DMS79 treated with DMSO at 0.1 percent for 48 hours (cell line): ENCODE measurements at places on chromosomes 2 and 18.

- DNase-seq: no peak
Observed at GRCh38 chr2:160407393-160408172, 86.0 kb downstream of the RBMS1 start.

GRCh38 chr2:176579608-176580007, 310.4 kb downstream of the MTX2 start:
- DNase-seq: no peak

DNA sequence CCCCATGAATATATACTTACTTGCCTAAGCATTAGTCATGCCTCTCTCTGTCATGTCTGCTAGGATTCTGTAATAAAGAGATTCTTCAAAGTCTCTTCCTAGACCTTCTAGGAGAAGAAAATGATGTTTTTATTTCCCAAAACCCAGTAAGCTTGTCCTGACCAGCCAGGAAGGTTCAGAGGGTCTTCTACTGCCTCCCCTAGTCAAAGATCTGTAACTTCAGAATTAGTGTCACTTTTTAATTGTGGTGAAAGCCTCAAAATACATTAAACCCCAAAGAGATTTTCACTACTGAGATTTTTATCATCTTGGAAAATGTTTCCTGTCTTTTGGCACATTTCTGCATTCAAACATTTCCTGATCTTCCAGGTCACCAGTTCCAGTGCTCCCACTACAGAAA, 232.9 kb upstream of the STK17B start:
- DNase-seq: no peak

- DNase-seq: peak; percentile 6
Observed at GRCh38 chr2:40554665-40555294, 102.9 kb upstream of the SLC8A1 start.

GRCh38 chr18:52339891-52340371, at the start of gene DCC:
Gene DCC, plus strand, starts transcription at chr18:52340197. Its CDS starts 591 bp downstream, at chr18:52340788.
- peak; percentile 9 for DNase-seq

DNA sequence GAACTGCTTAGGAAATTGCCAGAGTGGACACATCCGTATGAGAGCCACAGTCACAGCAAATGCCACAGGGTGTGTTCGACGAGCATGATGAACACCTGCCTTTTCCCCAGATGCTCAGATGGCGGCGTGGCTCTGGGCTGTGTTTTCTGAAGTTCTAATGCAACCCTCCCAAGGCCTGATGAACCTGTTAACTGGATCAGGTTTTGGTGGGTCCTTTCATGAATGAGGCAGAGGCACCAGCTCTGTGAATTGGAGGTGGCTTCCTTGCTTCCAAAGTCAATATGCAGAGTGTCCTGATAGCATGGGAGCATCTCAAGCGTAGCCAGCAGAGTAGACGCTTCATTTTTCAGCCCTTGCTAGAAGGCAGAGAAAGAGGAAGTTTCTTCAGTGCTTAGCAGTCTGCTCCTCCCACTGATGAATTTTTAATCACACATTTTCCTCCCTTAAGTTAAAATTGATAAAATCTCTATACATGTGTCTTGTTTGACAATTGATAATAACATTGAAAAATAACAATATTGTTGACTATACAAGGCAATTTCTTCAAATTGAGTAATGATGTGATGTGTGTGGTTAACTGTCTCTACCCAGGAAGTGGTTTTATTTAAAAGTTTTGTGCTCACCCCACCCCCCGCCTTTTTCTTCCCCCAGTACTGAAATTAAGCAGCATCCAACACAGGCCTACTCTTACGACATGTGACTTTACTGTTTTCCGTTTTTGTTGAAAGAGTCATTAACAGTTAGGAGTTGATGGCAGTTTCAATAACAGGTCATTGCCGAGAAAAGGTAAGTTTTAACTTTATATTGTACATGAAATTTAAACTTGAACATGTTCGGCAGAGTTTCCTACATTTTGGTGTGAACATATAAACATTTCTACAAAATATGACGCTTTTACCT, at the start of gene ARHGAP15:
Gene ARHGAP15, plus strand, starts transcription at position 739 of the 900 bp plus-strand sequence.
- DNase-seq: peak; percentile 24

DNA sequence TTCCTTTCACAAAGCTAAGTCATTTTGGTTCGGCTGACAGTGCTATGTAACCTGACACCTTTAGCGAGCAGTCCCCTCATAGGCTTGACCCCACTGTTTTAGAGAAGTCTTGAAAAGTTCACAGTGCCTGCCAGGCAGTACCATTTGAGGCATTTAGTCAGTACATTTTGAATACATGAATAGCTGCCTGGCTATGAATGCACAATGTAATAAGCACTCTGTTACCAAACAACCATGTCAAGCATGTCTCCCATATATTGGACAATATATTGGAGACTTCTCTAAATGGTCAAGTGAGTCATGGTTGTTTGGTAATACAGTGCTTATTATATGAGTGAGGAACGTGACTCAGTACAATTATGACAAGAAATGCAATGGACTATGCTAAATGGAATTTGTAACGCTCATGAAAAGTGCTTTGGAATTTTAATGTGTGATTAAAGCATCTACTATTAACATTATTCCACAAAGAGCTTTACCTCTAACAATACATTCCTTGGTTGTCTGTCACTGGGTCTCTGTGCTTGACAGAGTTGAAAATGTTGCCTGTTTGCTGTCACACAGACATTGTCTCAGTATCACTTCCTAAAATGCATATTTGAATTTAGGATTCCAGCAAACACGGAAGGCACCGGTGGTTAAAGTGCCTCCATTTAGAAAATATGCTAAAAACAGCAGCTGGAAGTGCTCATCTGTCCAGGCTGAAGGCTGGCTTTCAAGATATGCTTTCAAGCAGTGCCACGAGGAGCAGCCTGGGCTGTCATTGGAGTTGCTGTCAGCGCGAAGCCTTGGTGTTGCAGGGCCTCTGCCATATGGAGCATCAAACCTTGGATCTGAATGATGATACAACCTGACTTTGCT, 458.6 kb downstream of the FBXO15 start:
- DNase-seq: no peak

DNA sequence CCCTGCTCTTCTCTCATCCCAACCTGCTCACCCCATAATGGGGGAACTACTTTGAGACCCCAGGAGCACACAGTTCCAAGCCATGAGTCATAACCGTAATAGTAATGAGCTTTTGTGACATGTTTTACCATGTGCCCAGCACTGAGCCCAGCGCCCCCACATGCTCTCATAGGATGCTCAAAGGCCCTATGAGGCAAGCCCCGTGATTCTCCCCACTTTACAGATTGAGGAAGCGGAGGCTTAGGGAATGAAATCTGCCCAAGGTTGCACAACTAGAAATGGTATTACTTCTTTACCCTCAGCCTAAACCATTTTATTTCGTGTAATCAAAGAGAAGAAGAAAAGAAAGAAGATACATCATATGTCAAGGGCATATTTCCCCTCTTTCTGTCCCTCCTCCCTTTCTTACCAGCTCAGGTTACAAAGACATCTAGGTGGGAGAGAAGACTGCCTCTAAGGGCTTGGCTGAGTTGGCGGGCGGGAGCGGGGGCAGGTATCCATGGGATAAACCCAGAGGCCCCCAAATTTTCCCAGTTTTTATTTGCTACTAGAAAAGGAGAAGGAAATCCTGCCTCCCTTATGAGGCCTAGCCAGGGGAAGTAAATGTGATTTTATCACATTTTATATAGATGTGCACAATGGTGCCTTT, 24.2 kb downstream of the BCL11A start:
- DNase-seq: no peak

DNA sequence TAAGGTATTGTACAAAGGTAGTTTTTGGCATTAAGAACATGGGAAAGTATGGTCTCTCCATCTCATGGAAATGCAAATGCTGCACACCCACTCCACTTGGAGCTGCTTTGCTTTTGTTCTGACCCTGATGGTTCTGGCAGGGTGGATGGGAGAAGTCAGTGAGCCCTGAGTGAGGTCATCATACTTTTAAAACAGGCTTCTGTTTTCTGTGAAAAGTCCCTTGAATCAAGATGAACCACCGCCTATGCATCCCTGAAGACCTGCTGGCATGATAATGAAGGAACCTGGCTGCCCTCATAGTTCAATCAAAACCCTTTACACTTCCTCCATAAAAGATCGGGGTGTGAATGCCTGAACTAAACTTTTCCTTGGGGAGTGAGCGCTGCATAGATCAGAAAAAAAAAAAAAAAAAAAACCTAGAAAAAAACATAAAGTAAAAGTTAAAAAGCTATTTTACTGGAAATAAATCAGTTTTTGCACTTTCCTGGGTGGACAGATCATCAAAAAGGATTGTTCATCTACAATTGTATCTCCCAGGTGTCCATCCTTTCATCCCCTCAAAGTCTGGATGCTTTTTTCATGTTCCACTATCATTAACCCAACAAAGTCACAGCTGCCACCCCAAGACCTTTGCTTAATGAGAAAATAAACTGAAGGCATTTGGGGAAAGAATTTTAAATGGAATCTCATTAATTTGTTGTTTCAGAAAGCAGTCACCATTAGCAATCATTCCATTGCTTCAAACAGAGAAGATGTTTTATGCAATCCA, 728.1 kb upstream of the DDX18 start:
- DNase-seq: no peak

- no peak for DNase-seq
Observed at GRCh38 chr2:96344011-96344410, 8.4 kb downstream of the NCAPH start.

GRCh38 chr2:154130821-154131220, 259.1 kb downstream of the GALNT13 start:
- DNase-seq: no peak

GRCh38 chr2:234974501-234975385, 22.9 kb downstream of the SH3BP4 start:
- DNase-seq: no peak

- DNase-seq: no peak
Observed at GRCh38 chr2:110153416-110153815, 37.8 kb upstream of the MALL start.

- no peak for DNase-seq
Observed at GRCh38 chr18:55097456-55098170, 138.4 kb upstream of the CCDC68 start.

- no peak for DNase-seq
Observed at GRCh38 chr2:24019729-24020128, 9.8 kb downstream of the MFSD2B start.

DNA sequence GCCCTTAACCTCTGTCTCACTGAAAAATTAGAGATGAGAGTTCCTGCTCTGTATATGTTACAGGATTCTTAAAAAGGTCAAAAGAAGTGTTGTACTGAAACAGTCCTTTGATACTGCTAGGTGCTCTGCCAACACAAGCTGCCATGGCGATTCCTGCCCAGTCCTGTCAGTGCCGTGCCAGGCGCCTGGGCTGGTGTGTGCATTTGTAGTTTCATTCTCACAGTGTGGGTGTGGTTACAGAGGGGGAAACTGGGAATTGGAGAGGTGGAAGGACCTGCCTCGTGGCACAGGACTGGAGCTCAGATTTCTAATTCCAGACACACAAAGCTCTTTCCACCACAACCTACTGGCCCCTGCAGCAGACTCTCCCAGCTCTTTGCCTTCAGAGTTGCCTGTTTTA, 122.3 kb upstream of the RAB6C start:
- DNase-seq: no peak

DNA sequence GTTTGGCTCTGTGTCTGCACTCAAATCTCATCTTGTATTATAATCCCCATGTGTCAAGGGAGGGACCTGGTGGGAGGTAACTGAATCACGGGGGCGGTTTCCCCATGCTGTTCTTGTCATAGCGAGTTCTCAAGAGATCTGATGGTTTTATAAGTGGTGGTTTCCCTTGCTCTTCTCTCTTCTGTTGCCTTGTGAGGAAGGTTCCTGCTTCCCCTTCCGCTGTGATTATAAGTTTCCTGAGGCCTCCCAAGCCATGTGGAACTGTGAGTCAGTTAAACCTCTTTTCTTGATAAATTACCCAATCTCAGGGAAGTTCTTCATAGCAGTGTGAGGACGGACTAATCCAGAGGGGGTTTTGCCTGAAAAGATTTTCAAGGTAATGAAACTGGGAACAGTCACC, 245.4 kb downstream of the GALR1 start:
- no peak for DNase-seq

GRCh38 chr18:79533146-79533545, 137.4 kb downstream of the NFATC1 start:
- DNase-seq: no peak

DNA sequence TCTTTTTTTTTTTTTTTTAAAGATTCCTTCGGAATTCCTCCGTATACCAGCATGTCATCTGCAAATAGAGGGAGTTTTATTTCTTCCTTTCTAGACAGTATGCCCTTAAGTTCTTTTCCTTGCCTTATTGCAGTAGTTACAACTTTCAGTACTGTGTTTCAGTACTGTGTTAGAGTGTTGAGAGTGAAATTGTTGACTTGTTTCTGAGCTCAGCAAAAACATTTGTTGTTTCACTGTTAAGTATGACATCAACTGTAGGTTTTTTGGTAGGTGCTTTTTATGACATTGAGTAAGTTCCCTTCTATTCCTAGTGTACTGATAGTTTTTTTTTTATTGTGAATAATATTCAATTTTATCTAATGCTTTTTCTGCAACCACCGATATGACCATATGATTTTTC, 43.9 kb downstream of the ACVR2A start:
- DNase-seq: no peak

DNA sequence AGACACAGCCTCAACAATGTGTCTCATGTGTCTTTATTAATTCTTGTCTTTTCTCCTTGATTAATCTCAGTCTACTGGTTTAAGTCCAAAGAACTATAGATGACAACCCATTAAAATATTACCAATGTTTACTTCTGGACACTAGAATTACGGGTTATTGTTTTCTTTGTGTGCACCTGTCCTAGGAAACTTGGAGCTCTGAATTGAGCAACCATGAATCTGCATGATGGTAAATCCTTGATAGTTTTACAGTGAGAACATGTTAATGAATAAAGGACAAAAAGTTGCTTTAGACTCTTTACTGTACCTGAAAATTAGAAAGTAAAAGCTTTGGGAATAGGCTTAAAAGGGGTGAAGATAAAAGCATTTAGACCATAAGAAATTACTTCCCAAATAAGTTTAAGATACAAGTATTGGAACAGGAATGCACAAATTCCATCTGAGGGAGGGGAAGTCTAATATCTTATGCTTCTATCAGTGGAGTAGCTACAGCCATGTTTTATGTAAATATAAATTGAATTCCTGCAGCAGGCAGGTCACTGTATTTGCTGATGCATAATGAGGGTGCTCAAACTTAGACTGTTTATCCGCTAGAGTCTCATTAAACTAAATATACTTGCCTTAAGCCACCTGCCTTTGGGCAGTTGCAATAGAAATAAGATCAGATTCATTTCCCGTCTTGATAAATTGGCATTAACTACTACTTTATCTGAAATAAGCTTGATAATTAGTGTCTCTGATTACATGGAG, 603.7 kb upstream of the GCFC2 start:
- no peak for DNase-seq

DNA sequence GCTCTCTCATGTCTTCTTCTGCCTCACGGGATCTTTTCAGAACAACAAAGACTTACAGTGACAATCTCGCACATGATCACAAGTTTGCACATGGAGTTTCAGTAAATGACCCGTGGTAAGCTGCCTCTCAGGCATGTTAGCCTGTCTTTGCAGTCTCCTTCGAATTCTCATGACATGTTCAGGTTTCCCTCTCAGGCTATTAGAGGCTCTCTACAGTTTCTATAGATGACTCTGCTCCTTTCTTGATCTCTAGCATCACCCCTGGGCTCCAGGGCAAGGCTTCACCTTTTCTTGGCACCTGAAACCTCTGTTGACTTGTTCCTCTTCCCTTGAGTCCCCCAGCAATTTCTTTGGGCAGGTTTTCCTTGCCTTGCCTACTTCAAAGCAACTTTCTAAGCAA, 23.0 kb downstream of the MPP4 start:
- no peak for DNase-seq

GRCh38 chr2:98028931-98029717, 33.4 kb upstream of the TMEM131 start:
- no peak for DNase-seq
